Stimulated activated CD8-positive, alpha-beta memory T cell treated with anti-CD3 and anti-CD28 coated beads, Interleukin-4, amount 100 ng/mL, for 4 hours (primary cell): ENCODE measurements at places on chromosomes 1 and 21.

DNA sequence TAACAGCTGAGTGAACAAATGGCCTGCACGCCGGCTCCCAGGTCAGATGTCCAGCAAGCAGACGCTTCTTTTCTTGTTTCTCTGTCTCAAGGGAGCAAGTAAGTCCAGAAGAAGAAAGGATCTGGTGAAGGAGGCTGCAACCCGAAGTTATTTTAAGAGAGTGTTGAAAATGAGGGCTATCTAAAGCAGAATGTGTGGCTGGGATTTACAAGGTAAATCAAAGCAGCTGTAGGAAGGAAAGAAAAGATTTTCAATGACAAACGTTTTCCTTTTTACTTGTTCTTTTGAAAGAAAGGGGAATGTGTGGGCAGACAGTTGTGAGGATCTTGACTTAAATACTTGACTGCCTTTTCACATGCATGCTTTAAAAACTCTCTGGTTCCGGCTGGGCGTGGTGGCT lies 311.5 kb downstream of the KIF26B start:
- DNase-seq, result no peak

DNA sequence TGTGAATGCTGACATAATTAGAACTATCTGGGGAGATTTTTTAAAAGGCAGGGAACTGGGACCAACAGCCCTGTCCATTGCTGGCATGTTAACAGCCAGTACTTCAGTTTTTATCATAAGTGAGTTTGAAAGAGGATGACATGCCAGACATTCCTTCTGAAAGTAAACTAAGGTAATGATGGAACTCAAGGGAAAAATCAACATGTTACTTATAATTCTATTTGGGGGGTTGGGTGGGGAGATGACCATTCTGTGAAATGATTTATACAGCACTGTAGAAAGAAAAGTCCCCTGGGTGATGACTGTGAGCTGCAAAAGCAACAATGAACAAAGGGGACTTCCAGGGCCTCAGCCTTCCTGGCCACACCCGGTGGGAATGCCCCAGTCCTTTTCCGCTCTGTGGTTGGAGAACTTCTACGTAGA lies 5.4 kb upstream of the LAMC2 start:
- no peak for DNase-seq

GRCh38 chr1:185446131-185446530 lies 129.1 kb upstream of the IVNS1ABP start:
- no peak for DNase-seq

DNA sequence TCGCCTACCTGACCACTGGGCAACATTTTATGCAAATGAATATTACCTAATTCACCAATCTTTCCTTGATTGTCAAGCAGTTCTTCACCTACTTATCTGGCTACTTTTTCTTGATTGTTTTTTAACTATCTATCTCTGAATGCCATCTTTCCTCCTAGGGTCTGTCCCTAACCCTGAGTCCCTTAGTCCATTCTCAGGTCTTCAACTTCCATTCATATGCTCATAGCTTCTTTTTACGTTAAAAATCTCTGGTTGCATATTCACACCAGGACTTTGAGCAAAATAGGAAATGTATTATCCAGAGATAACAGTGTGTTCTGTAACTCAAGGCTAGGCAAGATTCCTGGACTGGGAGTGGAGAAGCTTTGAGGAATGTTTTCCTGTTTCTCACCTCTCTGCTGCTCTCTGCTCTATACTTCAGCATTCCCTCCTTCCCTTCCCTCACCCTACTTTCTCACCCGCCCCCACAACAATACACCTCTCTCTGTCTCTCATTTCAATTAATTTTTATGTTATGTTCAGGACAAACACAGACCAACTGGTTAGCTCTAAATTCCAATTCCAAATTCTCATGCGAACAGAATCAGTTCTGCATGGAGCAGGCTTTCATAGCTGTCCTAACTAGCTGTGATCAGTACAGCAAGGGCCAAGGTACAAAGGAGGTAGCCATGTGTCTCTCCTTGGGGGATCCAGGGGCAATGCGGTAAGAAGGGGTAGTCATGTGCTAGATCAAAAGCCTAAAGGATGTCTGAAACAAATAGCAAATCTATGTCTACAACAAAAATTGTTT lies 278.4 kb downstream of the USH2A start:
- no peak for DNase-seq

DNA sequence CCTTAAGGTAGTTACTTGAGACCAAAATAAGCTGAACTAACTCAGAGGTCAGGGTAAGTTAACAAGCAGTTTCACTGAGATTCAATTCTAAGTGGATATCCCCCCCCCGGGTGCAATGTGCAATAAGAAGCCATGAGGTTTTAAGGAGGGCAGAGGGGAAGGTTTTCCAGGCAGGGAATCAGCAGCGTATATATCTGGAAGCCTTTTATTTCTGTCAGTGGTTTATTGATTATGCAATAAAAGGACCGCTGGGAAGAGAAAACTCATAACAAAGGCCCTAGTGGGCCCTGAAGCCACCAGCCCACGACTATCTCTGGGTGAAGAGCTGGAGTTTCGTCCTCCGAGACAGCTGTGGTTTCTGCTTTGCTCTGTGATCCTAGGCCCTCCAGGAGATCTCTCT lies 53.1 kb upstream of the CTPS1 start:
- DNase-seq, result no peak

- no peak for DNase-seq
These were observed 182.5 kb downstream of the AKT3 start for GRCh38 chr1:243667591-243667990.

DNA sequence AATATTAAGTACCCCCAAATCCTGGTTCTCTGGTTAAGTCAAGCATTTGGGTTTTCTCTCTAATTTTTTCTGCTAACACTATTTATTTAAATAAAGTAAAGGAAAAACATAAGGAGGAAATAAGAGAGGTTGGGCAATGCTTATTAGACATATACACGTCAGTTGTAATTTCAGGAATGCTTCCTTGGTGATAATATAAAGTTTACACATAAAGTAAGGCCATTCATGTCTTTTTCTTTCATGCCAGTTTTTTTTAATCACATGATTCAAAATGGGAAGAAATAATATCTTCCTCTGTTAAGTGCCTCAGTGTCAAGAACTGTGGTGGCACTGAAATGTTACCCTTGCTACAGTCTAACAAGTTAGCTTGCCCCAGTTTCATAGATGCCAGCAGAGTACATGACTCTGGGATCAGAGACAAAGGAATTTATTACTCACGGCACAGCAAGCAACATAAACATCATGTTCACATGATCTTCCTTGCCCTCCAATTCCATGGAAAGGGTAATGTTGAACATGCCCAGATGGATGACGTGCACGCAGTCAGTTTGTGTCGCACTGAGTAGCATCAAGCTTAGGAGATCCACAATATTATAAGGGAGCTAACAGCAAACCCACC lies 184.9 kb downstream of the PLA2G4A start:
- no peak for DNase-seq

DNA sequence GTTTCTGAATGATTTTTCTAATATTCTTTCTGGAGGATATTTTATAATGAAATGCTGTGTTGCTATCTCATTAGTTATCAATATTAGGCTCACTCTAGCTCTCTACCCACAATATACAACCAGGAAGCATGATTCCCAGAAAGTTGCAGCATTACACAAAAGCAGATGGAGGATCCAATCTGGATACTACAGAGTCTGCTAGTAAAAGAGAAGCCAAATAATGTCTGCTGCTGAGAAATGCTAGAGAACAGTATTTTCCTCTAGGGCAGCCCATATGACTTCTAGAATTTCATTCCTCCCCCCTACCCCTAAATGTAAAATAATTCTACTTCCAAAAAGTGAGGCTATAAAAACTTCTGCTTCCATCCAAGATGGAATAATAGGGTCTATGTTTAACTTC lies 239.8 kb downstream of the ZNF648 start:
- no peak for DNase-seq

GRCh38 chr1:46547481-46548383 lies 3.7 kb downstream of the KNCN start:
- DNase-seq, result no peak

- no peak for DNase-seq
These were observed 90.2 kb downstream of the TGFBR3 start for GRCh38 chr1:91795591-91796389.

DNA sequence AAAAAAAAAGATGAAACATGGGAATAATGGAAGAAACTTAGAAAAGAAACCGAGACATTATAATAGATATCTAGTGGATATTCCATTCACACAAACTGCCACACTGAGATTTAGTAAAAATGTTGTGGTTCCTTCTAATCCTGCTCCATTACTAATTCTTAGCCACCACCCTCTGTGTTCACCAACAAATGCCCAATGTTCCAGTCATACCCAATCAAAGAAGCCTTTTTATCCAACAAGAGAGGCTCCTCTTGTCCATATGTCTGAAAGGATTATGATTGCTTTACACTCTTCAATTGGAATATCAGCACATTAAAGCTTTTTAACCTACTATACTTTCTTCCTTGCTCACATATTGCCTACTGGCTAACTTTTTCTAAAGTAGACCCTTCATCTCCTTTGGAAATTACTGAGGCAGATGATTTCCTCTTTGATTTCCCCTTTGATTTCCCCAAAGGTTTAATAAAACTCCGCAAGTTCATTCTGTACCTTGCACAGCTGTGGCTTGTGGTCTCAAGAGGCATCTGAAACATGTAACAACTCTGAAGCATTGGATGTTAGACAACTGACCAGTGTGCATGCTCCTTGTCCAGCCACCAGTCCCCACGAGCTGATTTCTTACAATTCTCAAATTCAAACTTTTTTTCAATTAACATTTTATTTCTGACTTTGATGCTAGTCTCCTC lies 305.6 kb upstream of the LYPLAL1 start:
- no peak for DNase-seq

DNA sequence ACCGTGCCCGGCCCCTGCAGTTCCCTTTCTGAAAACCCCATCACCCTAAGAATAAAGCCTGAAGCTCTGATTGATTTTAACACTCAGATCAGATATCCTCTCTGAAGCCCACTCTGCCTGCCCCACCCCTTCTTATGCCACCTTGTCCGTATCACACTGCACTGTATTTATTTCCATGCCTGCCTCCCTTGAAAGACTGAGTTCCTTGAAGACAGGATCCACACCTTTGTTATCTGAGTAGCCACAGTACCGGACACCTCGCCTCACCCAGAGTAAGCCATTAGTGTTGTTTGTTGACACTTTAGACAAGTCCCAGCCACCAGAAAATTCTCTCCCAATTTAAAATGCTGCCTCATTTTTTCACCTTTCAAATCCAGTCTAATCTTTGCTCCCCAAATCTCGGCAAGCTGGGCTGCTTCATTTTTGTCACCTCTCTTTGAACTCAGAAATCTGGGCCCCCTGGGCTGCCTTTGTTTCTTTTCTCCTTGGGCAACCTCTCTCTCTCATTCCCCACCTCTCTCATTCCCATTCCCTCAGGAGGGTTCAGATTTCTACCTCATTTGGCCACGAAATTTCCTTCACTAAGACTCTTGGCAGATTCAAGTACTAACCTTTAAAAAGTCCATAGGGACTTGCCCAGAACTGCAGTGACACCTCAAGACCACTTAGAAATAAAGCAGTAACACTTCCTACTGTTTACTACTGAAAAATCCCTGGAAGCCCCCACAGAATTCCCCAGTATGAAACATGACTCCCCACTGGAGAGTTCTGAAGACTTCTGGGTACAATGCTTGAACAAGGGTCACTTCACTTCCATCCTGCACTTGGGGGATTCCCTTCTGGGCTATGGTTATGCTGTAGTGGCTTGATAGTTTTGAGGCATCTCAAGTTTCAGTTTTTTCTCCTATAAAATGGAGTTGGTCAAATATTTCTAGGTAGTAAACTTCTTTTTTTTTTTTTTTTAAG lies 8.7 kb upstream of the PPP1R15B start:
- no peak for DNase-seq

DNA sequence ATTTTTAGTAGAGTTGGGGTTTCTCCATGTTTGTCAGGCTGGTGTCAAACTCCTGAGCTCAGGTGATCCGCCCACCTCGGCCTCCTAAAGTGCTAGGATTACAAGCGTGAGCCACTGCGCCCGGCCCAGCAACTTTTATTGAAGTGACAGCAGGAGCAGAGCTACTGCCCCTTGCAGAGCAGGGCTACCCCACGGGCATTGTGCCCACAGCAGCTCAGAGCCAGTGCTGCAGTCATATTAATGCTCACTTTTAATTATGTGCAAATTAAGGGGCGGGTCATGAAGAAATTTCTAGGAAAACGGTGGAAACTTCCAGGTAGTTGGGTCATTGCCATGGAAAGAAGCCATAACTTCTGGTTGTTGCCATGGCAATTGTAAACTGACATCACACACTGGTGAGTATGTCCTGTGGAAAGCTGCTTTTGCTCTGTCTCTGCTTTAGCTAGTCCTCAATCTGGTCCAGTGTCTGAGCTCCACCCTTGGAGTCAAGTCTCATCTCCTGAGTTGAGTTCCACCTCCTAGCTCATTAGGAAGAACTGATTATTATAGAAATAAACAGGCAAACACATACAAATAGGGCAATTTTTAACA lies 127.3 kb upstream of the ADGRL4 start:
- no peak for DNase-seq
